ENCODE measurements at places on chromosomes 12 and 14. TPM values are rescaled to one million over a fixed set of nuclear protein-coding genes. Genes with fewer than 3 reads are reported as not detected.

DNA sequence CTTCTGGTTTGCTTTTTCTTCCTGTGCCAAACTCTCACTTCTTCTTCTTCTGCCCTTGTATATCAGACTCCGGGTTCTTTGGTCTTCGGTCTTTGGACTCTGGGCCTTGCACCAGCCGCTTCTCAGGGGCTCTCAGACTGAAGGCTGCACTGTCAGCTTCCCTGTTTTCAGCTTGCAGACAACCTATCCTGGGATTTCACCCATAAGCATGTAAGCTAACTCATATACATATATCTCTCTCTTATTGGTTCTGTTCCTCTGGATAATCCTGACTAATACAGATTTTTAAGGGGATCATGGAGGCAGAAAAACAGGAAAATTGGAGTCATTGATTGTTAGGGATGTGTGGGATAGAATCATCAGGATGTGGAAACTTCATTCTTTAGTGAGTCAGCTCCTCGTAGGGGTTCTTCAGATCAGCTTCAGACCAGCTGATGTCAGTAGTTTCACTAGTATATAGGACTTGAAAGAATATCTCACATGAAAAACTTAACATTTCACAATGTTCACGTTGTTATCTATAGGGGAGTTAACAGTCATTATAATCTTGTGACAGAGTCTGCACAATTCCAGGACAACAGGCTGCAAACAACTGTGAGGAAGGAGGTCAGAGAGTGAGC is 102.9 kb downstream of the RASSF9 start:
- no peaks in the 10 kb centered on the region for H3K4me1 ChIP-seq
- H3K36me3 ChIP-seq = no peaks in the 10 kb centered on the region
- H3K4me3 ChIP-seq = no peak overlapping the region
- H3K27ac ChIP-seq = no peak overlapping the region

- H3K36me3 ChIP-seq = no peaks in the 10 kb centered on the region
- no peak for DNase-seq
- H3K27me3 ChIP-seq = peaks cover 2% of the 10 kb centered on the region
- H3K27ac ChIP-seq = no peak overlapping the region
- no peak overlapping the region for H3K4me3 ChIP-seq
These were observed 1.3 kb downstream of the DTX1 start for GRCh38 chr12:113057565-113058485.

- DNase-seq = no peak
- peaks cover 28% of the 10 kb centered on the region for H3K4me1 ChIP-seq
- H3K27me3 ChIP-seq = no peaks in the 10 kb centered on the region
- peaks cover 13% of the 10 kb centered on the region for H3K36me3 ChIP-seq
These were observed 1.1 kb upstream of the ARPC3 start for GRCh38 chr12:110451263-110451662.

GRCh38 chr14:104382361-104383087 is 197.0 kb upstream of the C14orf180 start:
- H3K4me3 ChIP-seq = no peak overlapping the region
- H3K36me3 ChIP-seq = no peaks in the 10 kb centered on the region
- no peak overlapping the region for H3K27ac ChIP-seq
- no peaks in the 10 kb centered on the region for H3K27me3 ChIP-seq
- H3K4me1 ChIP-seq = no peaks in the 10 kb centered on the region
- DNase-seq = no peak

DNA sequence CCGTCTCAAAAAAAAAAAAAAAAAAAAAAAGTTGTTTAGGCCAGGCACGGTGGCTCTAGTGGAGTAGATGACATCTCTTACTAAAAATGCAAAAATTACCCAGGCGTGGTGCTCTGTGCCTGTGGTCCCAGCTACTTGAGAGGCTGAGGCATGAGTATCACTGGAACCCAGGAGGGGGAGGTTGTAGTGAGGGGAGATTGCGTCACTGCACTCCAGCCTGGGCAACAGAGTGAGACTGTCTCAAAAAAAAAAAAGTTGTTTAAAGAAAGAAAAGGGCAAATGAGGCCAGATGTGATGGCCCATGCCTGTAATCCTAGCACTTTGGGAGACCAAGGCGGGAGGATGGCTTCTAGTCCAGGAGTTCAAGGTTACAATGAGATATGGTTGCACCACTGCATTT is 36.6 kb upstream of the SPPL3 start:
- no peaks in the 10 kb centered on the region for H3K36me3 ChIP-seq
- no peaks in the 10 kb centered on the region for H3K4me1 ChIP-seq
- H3K27ac ChIP-seq = no peak overlapping the region

DNA sequence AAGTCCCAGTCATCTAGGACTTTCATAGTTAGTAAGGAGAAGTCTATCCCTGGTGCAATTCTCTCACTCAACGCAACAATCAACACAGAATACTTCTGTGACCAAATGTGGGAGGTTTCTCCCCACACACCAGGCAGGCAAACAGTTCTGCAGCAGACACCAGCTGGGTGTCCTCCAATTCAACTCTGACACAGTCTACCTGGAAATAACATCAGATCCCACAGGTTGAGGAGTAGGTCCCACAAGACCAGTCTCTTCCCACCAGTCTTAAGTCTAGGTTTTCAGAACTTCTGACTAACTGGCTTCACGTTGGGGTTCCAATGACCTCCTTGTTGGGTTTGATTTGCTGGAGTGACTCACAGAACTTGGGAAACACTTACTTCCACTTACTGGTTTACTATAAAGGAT is 14.8 kb downstream of the ACOT6 start:
- H3K27me3 ChIP-seq = no peaks in the 10 kb centered on the region
- H3K36me3 ChIP-seq = no peaks in the 10 kb centered on the region
- H3K4me1 ChIP-seq = no peaks in the 10 kb centered on the region
- no peak for DNase-seq

- no peak for DNase-seq
- no peaks in the 10 kb centered on the region for H3K27me3 ChIP-seq
- H3K27ac ChIP-seq = no peak overlapping the region
- H3K4me1 ChIP-seq = no peaks in the 10 kb centered on the region
These were observed 37.8 kb downstream of the PHETA1 start for GRCh38 chr12:111330800-111331752.

DNA sequence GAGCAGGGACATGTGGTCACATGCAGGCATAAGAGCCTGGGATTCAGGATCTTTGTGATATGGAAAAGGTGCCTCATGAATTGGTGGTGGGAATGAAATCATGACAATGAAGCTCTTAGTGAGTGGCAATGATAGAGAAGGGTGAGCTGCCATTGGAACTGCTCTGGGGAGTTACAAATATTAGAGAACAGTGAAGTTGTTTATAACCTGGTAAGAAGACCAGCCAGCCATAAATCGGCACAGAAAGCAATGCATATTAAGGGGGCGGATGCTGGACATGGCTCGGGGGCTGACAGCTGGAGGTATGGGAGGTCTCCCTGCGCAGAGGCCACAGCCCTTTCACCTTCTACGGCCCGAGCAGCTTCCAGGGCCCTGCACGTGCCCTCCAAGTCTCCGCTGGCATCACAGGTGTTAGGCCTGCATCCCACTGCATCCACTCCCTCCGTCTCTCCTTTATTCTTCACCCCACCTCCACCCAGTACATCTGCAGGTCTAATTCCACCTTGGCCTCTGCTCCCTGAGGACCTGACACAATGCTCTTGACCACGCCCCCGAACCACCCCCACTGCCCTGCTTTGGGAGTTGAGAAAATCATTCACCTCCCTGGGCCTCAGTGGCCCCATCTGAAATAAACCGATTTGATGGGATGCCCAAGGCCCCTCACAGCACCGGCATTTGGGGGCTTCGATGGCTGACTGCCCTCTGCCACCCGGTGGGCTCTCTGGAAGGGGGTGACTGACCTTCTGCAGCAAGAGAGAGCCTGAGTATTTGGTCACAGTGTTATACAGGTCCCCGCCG is 4.1 kb downstream of the CACNA2D4 start:
- H3K27ac ChIP-seq = no peak overlapping the region
- H3K4me1 ChIP-seq = peaks cover 20% of the 10 kb centered on the region
- H3K27me3 ChIP-seq = no peaks in the 10 kb centered on the region
- no peak overlapping the region for H3K4me3 ChIP-seq

- H3K27me3 ChIP-seq = no peaks in the 10 kb centered on the region
- DNase-seq = no peak
- no peaks in the 10 kb centered on the region for H3K4me1 ChIP-seq
- H3K4me3 ChIP-seq = no peak overlapping the region
These were observed 21.3 kb upstream of the STRN3 start for GRCh38 chr14:31047503-31047902.

- no peak overlapping the region for H3K27ac ChIP-seq
- H3K4me3 ChIP-seq = no peak overlapping the region
- no peak for DNase-seq
These were observed 44.1 kb downstream of the FAM222A start for GRCh38 chr12:109757671-109758265.

DNA sequence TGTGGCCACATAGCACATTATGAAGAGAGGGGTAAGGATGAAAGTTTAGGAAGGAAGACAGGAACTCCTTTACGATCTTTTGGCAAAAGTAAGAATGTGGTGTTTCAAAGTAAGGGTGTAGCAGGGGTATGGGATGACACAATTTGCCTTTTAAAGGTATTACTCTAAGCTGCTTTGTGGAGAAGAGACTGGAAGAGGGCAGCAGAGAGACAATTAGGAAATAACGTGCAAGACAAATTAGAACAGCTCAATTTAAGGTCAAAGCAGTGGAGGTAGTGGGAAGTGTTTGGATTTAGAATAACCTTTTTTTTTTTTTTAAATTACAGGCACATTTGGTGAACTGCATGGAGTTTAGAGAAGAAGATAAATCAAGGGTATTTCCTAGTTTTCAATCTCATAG is 342.6 kb downstream of the NOVA1 start:
- no peak for DNase-seq
- no peaks in the 10 kb centered on the region for H3K4me1 ChIP-seq
- H3K4me3 ChIP-seq = no peak overlapping the region

DNA sequence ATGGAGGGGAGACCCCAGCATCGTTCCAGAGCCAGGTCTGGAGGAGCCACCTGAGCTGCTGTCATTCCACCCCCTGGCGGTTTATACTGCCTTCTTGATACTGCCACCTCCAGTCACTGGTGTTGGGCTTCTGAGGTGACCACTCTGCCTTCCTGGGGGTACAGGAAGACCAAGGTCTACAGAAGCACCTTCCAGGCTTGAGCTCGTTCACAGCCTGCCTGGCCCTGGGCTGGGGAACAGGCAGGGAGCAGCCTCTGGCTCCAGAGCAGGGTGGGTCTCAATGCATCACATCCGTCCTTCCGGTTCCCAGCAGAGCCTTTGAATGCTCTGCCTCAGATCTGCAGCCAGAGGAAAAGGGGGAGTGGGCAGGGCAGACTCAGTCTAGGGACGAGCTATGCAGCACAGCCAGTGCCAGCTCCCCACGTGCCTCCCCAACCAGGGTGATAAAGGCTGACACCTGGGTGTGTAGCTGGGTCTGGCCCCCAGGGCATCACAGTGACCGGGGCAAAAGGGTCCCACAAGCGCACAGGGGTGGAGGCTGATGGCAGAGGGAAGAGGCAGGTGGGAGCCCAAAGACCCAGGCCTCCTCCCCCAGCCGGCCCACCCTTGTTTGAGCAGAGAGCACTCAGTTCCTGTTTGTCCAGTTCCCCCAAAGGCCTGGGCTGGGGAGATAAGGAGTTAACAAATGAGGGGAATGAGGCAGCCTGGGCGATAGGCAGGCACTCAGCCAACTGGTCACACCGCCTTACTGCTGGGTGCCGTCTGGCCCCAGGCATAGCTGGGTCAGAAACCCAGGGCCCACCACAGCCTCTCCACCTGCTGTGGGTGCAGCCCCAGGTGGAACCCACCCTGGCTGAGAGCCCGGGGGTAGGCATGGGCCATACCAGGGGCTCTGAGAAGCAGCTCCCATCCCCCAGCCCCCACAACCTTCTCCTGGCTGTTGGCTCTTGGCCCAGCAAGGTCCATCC is 17.1 kb downstream of the DEGS2 start:
- H3K27me3 ChIP-seq = no peaks in the 10 kb centered on the region
- no peak overlapping the region for H3K4me3 ChIP-seq
- no peak overlapping the region for H3K27ac ChIP-seq
- peaks cover 66% of the 10 kb centered on the region for H3K36me3 ChIP-seq

GRCh38 chr12:45292486-45293195 is 76.7 kb downstream of the ANO6 start:
- no peak overlapping the region for H3K4me3 ChIP-seq
- no peak overlapping the region for H3K27ac ChIP-seq
- no peak for DNase-seq
- H3K4me1 ChIP-seq = no peaks in the 10 kb centered on the region

- peaks cover 5% of the 10 kb centered on the region for H3K4me1 ChIP-seq
- H3K27ac ChIP-seq = no peak overlapping the region
- no peaks in the 10 kb centered on the region for H3K27me3 ChIP-seq
- H3K4me3 ChIP-seq = no peak overlapping the region
- DNase-seq = no peak
These were observed 4.1 kb downstream of the SMIM41 start for GRCh38 chr12:52083638-52083996.

DNA sequence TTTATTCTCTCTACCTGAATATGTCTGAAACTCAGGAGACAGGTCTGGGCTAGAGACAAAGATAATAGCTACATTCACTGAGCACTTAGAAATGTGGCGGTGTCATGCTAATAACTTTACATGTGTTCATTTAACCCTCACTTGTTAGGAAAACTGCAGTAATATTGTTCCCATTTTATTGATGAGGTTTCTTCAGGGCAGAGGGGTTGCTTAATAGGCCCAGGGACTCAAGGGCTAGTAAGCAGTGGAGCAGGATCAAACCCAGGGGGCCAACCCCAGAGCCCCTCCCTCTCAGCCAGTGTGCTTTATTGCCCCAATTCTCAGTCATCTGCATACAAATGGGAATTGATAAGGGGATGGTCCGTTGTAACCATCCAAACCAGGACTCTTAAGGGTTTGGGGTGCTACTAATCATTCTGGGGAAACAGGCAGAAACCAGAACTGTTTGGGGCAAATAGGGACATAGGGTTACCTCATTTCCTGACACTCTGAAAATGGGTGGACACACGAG is 142.8 kb upstream of the AMIGO2 start:
- no peaks in the 10 kb centered on the region for H3K27me3 ChIP-seq
- H3K36me3 ChIP-seq = peaks cover 48% of the 10 kb centered on the region
- peak overlapping the region; percentile 81 for H3K4me3 ChIP-seq

DNA sequence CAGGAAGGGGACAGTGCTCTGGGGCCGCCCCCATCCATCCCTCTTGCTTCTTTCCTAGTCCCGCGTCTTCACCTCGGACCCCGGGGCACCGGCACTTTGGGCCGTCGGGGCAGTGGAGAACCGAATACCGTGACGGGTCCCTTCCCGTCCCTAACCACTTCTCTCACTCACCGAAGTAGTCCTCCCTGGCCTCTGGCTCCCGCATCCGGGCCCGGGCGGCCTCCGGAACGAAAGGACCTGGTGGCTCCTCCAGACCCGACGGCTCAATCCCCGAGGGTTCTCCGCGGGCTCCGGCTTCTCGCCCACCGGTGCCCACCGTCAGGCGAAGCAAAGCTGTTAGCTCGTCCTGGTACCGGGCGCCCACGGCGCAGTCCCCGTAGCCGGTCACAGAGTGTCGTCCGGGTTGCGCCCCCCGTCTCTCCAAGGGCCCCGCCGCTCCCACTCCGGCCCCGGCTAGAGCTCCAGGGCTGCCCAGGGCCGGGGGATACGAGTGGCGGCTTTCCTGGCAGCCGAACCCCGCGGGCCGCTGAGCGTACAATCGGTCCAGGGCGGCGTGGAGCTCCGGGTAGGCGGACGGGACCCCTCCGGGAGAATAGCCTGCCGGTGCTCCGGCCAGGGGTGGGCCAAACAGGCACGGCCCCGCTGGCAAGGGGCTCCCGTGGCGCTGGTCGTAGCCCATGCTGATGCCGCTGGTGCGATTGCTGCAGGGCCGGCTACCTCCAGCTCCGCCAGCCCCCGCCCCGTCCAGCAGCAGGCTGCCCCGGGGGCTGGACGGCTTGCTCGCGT is 1.1 kb downstream of the AJUBA start:
- H3K27ac ChIP-seq = no peak overlapping the region
- H3K4me3 ChIP-seq = peak overlapping the region; percentile 19

MEG3 gene
- total RNA-seq = 0.10 TPM

HOXC12 gene
- total RNA-seq = not detected

HVCN1 gene
- total RNA-seq = 6.1 TPM

TCL1B gene
- not detected for total RNA-seq

Measured in CD4-positive, CD25-positive, alpha-beta regulatory T cell (primary cell).